ENCODE measurements at places on chromosomes 11 and 22.
A peak's percentile ranks its signal among the peaks of the same experiment; 100 is the strongest.

DNA sequence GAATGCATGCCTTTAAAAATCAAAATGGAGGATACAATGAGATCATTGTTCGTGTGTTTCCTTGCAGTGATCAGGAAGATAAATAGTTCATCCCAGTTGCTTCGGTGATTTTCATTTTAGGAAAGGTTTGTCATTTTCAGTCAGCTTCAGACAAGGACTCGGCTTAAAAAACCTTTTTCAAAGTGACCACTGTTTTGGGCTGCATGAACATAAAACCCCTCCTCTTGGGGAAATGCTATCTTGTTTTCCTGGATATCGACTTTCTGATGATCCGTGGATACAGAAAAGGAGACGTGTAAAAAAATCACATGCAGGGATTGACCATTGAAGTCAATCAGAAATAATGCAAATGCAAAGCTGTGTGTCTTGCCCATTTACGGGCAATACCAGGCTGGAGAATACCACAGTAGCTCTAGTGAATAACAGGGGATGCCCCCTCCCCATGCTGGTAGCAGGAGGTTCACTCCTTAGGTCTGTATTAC lies 146.8 kb downstream of the MAML2 start:
- DNase-seq, result no peak

DNA sequence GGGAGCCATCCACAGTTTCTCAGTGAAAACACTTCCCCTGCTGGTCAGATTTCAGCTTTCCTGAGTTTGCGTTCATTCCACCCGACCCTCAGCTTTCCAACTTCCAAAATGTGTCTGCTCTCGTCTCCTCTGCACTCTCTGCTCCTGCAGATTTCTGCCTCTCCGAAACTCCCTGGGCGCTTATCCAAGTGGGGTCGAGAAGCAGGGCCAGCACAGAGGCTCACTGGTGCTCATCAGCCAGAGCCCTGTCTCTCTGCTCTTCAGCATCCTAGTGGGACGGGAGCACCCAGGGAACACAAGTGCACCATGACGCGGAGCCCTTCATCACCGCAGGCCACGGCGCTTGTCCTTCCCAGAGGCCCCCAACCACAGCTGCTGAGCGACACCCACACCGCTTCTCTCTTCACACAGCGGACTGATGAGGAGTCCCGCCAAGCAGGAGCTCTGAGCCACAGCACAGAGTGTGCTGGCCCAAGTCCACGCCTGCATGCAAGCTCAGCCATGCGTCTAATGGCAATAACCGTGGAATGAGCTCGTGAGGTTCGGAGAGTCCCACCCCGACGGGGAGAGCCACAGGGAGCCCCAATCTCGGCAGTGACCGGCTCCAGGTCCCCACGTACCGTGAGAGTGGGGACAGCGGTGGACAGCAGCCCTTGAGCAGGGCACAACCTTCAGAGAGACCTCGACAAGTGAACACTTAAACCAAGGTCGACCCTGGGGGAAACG lies 27.9 kb upstream of the MOB2 start:
- DNase-seq, result no peak

DNA sequence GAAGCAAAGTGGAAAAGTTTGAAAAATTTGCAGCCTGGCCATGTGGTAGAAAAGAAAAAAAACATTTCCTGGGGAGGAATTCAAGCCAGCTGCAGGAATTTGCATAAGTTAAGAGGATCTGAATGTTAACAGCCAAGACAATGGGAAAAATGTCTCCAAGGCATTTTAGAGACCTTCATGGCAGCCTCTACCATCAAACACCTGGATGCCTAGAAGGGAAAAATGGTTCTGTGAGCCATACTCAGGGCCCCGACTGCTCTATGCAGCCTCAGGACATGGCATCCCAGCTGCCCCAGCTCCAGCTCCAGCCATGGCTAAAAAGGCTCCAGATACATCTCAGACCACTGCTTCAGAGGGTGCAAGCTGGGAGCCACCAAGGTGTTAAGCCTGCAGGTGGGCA lies 149.1 kb upstream of the SOX6 start:
- DNase-seq, result no peak

- no peak for DNase-seq
These were observed 731.0 kb upstream of the CNTN5 start for GRCh38 chr11:98289617-98290263.

DNA sequence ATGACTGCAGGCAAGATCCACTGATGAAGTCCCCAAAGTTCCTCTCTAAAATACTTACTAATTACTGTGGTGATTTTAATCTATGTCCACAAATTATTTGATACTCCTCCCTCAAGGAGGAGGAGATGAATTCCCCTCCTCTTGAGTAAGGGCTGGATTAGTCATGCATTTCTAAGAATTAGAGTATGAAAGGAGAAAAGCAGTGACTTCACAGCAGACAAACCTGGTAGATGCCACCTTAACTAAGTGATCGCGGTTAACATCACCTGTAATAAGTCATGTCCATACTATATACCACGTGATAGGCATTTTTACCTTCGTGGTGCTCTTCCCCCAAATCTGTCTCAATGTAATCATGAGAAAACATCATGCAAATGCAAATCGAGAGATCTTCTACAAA lies 52.0 kb upstream of the TSPAN18 start:
- no peak for DNase-seq

- no peak for DNase-seq
These were observed 136.4 kb downstream of the CCDC81 start for GRCh38 chr11:86511086-86511551.

DNA sequence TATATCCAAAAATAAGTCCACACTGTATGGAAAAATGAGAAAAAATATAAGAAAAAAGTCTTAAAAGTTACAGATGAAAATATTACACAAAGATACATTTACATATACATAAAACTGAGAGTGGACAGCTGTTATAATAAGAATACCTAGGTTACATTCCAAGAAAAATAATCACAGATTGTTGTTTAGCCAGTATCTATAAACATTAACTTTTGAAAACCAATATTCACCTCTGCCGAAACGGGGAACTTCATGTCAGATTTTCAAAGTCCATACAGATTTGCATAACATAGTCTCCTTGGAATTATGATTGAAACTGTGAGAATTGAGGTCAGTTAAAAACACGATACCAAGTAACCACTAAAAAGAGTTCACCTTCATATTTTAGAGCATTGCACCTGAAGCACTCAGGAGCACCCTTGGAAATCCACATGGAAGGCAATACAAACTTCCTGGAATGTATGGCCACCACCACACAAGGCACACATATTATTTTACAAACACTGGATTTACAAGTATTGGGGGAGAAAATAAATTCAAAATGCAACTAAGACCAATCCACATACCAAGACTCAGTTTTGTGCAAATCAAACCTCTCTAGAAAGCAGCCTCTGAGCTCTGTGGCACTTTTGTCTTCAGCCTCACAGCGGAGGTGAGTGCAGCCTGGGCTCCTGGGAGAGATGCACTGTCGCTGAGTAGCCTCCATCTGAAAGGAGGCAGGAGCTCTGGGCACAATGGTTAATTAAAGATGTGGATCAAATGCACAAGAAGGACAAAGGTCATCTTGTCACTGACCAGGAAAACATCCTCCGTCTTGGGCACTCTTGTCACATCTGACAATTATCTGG lies 34.4 kb downstream of the ZNF195 start:
- no peak for DNase-seq

DNA sequence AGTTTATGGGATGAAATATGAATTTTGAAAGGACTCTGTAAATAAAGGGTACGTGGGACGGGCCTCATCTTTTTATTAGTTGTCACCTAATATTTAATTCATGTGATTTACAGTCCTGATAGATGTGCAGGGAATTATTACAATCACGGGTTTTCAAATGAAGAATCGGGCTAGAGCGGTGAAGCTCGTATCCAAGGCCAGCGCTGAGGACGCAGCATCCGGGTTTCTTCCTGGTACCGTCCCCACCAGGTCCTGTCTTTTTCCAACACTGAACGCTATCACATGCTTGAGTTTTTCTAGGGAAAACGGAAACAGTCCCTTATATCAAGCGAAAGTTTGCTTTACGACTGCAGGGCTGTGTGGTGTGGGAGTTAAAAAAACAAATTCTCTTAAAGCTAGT lies 787 bp downstream of the SMDT1 start:
- peak; percentile 18 for DNase-seq

DNA sequence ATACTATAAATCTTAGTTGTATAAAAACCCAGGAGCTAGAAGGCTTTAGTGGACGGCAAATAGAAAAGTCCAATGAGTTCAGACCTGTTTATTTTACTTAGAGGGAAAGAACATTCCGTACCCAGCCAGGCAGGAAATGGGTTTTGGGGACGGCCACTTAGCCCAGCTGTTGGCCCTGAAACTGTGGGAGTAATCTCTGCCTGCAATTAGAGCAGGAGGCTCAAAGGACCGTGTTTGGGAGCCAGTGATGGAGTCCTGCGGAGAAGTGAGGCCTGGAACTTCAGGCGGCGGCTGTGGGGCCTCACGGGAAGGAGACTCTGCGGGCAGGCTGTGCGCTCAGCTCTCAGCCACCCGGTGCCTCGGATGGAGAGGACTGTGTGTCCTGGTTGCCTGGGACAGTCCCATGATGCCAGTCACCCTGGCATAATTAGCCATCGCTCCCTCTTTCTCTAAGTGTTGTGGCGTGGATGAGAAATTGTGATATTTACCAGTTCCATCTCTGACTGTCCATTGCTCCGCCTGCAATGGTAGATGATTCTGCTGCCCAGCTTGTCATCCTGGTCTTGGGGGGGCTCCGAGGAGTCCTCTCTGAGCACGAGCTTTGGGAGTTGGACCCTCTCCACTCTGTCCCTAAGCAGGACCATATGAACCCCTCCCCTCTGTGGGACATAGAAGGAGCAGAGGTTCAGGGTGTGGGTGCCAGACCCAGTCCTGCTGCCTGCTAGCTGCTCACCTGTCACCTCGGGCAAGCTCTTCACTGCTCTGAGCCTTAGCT lies 530.3 kb downstream of the TBC1D22A start:
- DNase-seq, result no peak

DNA sequence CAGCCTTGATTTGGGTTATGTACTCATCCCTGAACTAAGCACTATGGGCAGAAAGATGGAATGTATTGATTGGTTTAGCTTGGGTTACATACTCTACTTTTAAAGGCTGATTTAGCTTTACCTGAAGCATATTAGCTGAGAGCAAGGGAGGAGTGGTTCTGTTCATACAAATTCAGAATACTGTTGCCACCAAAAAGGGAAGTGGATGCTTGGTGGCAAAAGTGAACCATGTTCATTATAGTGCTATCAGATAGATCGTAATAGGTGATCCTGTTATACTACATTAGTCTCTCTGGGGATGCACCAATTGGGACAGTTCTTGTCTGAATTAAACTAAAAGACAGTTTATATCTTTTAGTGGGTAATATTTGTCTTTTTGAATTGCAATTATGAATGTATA lies 44.5 kb upstream of the RRM1 start:
- no peak for DNase-seq

GRCh38 chr11:14262271-14262846 lies 96.6 kb downstream of the RRAS2 start:
- no peak for DNase-seq

DNA sequence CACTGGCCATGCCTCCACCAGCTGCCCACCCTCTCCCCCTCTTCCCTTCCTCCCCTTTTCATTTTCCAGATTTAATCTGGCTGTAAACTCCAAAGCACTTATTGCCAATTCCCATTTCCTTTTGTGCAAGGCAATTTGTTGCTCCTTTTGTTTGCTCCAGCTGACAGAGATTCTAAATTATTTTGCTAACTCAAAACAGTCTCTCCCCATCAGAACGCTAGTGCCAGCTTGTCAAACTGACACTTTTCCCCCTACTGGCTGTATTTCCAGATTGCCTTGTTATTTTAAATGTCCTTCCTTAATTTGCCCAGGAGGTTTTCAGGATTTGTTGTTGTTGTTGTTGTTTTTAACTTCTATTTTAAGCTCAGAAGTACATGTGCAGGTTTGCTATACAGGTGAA lies 57.0 kb upstream of the PAK1 start:
- no peak for DNase-seq

- no peak for DNase-seq
These were observed 70.5 kb upstream of the BLID start for GRCh38 chr11:122186439-122187080.

DNA sequence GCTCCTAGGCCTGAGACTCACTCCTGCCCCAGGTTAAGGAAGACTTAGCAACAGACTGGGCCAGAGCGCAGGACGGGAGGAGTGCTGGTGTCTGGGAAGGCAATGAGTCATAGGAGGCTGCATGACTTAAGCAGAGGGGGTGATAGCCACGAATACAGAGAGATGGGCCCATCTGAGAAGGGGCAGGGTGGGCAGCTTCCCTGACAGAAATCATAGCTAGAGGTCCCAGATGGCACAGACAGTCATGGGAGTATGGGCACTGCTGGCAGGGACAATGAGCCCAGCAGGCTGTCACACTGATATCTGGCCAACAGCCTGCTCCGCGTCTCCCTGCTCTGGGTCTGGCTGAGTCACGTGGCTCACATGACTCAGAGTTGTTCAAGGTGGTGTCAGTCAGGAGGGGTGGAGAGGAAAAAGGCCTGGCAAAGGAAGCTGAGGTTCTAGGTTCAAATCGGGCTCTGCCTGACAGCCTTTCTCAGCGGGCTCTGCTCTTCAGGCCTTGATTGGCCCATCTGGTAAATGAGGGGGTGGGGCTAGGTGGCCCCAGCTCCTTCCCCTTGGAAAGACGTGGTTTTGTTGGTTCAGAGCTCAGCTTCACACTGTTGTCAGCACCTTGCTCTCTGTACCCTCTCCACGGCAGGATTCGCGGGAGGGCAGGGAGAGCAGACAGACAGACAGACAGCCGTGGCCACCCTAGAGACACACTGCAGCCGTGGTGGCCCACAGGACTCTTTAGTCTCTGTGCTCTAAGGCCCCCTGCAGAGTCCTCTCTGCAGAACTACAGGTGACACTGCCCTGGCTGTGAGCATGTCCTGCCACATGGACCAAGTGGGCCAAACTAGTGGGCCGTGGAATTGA lies 47.8 kb downstream of the DBX1 start:
- peak; percentile 68 for DNase-seq

DNA sequence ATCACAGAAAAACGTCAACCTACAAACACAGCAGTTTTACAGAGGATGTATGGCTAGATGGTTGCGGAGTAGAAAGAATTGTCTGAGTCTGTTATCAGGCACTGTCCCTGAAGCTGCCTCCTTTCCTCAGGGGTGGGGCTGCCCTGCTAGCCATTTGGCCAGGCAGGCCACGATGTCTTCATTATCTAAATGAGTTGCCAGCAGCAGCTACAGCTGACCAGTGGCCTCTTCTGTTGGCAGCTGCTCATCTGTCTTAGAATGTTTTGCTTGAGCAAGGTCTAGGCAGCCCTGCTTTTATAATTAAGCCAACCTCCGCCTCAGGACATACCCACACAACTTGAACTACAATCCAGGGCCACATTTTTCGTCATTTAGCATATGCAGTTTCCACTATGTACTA lies 17.5 kb downstream of the SLC6A5 start:
- no peak for DNase-seq

- no peak for DNase-seq
These were observed 60.5 kb downstream of the HIPK3 start for GRCh38 chr11:33317662-33318061.

- no peak for DNase-seq
These were observed 70.1 kb upstream of the PICALM start for GRCh38 chr11:86138958-86139357.

Data from caudate nucleus (tissue), 63 donors.